ENCODE measurements at places on chromosomes 2 and 18. TPM values are rescaled to one million over a fixed set of nuclear protein-coding genes. Genes with fewer than 3 reads are reported as not detected.

DNA sequence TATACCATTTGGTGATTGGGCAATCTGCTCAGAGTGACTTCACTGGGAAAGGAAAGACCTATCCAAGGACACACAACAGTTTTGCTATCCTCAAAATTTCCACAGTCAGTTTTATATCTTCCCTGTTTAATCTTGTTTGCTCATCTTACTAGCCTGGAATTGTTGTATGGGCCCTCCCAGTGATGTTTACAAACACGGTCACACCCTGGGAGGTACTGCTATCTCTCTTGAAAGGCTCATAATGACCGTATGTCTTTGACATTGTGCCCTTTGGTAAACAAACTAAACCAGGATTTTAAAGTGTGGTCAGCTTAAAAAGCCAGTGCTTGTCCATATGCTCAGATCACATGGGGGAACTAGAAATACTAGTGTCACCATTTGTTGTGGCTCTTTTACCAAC lies 277.0 kb downstream of the CDH2 start:
- no peak for DNase-seq

DNA sequence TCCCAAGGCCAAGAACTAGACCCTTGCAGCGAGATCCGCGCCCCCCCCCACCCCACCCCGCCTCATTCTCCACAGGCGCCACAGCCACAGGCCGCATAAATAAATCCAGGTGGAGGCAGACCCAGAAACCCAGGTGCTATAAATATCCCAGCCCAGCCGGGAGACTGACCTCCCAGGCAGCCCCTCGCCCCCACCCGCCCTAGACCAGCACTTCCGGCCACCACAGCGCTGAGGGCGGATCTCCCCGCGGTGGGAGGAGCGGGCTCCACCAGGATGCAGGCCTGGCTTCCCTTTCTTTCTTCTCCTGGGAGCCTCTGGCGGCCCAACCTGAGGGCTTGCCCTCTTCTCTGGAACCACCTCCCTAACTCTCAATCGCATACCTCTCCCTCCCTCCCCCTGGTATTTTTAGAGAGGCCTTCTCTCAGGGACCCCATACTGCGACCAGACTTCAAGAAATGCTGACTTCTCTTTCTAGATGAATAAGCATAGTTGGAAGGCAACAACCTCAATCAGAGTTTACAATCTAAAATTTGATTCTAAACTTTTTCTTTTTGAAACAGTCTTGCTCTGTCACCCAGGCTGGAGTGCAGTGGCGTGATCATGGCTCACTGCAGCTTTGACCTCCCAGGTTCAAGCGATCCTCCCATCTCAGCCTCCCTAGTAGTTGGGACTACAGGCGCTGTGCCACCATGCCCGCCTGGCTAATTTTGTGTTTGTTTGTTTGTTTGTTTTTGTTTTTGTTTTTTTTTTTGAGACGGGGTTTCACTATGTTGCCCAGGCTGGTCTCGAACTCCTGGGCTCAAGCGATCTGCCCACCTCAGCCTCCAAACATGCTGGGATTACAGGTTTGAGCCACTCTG lies 55.0 kb downstream of the PKDCC start:
- DNase-seq: peak; percentile 83

DNA sequence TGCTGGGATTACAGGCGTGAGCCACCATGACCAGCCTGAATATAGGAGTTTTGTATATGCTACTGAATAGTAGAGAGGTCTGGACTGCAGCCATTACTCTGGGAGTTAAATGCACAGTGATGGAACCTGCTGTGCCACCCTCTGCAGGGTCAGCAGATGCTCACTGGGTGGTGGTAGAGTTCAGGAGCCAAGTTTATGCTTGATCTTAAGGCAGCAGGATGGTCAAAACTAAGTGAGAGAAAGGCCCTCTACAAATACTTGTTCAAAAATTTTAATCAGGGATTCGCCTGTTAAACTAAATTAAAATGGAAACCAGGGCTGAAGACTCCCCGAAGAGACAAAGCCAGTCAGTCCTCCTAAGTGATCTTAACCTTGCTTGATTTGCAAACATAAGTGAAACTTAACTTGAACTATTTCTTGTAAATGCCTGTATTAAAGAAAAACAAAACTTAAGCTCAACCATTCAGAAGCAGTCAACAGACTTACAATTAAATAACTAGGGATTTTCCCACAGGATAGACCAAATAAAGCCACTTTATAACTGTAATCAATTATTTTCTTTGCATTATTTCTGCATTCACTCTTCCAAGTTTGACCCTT lies 4.2 kb upstream of the WDFY1 start:
- DNase-seq: no peak

LIMS3 gene
- 1.8 TPM for total RNA-seq

- DNase-seq: no peak
Observed at GRCh38 chr2:227789803-227790202, 23.8 kb upstream of the CCL20 start.

GALR1 gene
- total RNA-seq: 0.07 TPM

CKAP2L gene
- total RNA-seq: 9.7 TPM

DNA sequence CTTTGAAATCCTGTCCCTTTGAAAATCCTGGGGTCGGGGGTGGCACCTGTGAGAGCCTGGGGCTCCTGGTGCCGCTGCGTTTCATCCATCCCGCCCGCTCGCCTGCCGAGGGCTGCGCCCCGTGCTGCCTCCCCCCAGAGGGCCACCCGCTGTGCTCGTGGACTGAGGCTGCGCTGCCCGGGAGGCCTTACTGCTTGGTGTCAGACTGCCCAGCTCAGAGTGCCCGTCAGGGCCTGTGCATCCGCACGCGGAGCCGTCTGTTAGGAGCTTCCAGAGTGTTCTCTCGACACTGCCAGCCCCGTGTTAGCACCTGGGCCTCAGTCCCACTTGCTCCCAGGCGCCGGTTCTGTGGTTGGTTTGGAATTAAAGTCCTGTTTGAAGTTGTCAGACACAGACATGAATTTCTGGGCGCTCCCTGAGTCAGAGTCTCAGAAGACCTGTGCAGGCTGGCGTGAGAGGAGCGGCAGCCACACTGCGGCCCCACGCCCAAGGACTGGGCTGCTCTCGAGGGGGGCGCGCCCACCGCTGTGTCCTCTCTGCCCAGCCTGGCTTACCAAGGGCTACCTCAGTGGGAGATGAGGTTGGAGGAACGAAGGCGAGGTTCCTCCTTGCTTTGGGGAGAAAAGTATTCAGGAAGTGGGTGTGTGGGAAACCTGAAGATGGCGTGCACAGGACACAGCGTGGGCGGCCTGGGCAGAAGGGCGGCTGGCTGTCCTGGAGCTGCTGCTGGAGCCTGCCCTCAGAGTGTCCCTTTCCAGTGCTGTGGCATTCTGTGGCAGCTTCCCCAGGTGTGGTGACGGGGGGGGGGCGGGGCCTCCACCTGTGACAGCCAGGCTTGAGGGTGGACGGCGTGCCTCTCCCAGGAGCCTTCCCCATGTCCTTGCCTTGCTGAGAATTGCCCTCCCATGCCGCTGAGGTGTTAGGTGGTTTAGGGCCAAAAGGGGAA lies 14.1 kb downstream of the DTYMK start:
- no peak for DNase-seq

DNA sequence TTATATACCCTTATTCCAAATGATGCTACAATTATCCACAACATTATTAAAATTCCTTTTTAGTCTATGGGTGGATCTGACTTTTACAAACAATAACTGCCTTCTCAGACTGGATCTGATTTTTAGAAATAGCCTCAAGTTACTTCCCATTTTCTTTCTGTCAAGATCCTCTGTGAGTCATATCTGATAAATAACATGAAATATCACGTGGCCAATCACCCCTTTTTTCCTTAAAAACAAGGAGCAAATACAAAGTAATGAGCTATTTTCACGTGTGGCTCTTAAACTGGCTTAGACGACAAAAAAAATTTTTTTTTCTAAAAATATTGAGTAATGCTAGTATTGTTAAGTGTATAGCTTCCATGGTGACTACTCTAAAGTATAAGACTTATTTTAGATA lies 6.7 kb downstream of the PELI1 start:
- no peak for DNase-seq

PIGN gene
- total RNA-seq: 36.1 TPM

MAP2 gene
- total RNA-seq: 37.5 TPM

NOL4 gene
- 8.9 TPM for total RNA-seq

NPAS2 gene
- 10.7 TPM for total RNA-seq

SPC25 gene
- 25.2 TPM for total RNA-seq

AMER3 gene
- total RNA-seq: 10.9 TPM

- no peak for DNase-seq
Observed at GRCh38 chr2:174383796-174384195, 11.7 kb upstream of the SCRN3 start.

DNA sequence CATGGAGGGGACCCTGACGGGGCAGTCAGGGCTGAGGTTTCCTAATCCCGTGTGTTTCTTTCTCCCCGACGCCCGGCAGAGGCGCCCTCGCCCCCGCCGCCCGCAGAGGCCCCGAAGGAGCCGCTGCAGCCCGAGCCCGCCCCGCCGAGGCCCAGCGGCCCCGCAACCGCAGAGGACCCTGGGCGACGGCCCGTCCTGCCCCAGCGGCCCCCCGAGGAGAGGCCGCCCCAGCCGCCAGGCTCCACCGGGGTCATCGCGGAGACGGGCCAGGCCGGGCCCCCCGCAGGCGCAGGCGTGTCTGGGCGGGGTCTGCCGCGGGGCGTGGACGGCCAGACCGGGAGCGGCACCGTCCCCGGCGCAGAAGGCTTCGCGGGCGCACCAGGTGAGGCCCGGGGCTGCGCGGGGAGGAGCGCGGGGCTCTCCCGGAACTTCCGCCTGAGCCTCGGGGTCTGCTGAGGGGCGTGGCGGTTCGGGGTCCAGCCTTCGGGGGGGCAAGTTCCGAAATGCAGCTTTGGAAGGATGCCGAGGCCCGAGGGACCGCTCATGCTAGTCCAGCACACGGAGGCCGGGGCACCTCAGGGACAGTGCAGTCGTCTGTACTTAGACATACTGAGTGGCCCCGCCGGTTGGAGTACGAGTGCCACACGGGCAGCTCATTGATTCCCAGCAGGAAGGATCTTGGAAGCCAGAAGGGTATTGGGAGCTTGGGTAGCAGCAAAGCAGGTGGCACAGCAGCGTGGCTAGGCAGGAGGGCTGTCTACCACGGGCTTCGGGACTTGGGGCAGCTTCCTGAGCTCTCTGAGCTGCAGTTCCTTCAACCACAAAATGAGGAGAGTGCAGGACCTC lies 60.1 kb downstream of the EMILIN2 start:
- DNase-seq: no peak

C2orf15 gene
- 5.6 TPM for total RNA-seq

DNA sequence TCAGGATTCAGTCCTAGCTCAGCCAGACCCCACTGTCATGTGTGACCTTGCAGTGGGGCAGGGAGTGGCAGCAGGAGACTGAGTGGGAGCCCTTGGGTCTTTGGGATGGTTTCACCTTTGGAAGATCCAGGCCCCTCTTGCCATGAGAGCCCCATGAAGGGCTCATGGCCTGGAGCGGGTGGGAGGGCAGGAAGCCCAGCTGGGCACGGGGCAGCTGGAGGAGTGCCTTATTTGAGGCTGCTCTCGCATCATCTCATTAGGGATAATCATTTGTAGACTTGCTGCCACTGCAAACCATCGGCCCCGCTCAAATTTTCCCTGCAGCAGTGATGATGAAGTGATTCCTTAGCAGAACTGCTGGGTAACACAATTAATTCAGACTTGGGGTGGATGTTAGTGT lies 73.9 kb downstream of the TGOLN2 start:
- no peak for DNase-seq

RAB27B gene
- 9.4 TPM for total RNA-seq

DNA sequence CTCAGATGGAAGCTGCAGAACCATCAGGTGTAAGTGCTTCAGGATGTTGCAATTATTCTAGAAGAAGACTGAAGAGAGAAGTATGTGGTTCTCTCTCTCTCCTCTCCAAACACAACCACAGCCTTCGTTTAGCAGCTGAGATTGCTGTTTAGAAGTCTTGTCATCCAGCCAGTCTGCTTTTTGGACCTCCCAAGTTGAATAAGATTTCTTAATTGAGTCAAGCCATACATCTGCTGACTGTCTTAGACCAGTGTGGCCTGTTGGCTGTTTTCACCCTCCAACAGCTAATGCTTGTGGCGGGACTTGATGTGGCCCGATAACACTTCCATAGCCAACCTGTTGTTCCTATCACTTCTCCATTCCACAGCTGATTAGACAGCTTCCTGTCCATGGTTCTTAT lies 91.3 kb upstream of the TMEM17 start:
- DNase-seq: no peak

GRCh38 chr2:233179848-233180366 lies 71.6 kb upstream of the ATG16L1 start:
- no peak for DNase-seq

GRCh38 chr2:33412920-33413319 lies 63.5 kb upstream of the RASGRP3 start:
- no peak for DNase-seq

DNA sequence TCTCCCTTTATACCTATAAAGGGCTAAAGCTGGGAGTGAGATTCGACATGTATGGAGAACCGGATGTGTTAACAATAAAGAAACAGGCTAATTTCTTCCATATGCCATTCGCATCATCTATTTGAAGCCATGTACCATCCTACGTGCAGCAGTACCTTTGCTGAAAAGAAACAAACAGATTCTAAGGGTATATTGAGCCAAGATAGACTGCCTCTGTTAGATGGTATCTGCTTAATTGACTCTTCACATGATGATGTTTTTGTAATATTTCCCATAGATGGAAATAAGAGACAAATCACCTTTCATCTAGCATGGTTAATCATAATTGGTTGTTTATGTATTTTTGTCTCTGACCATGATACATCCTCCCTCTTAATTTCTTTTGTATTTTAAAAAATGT lies 32.1 kb upstream of the PAX3 start:
- no peak for DNase-seq

GRCh38 chr2:9244985-9245544 lies 38.5 kb downstream of the ASAP2 start:
- no peak for DNase-seq

SGPP2 gene
- total RNA-seq: 22.4 TPM

- no peak for DNase-seq
Observed at GRCh38 chr2:3423492-3424170, 44.1 kb downstream of the TRAPPC12 start.

DNA sequence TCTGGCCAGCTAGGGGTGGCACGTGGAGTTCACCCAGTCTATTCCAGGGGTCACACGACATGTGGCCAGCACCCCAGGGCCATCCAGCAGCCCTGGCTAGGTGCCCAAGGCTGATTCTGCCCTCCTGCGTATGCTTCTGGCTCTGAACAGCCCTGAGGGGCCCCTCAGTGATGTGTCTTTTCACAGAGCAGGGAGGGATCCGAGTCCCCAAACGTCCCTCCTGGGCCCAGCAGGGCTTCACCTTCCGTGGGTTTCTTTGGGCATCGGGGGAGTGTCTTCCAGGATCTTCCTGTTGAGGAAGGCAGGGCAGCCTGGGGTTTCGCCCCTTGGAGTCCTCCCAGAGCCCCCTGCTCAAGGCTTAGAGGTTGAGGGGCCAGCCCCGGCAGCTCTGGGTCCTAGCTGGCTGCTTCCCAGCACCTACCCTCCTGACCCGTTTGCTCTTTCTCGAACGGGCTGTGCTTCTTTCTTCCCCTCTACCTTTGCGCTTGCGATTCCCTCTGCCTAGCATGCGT lies 165.9 kb downstream of the DYSF start:
- DNase-seq: peak; percentile 65

CLEC4F gene
- not detected for total RNA-seq

DNA sequence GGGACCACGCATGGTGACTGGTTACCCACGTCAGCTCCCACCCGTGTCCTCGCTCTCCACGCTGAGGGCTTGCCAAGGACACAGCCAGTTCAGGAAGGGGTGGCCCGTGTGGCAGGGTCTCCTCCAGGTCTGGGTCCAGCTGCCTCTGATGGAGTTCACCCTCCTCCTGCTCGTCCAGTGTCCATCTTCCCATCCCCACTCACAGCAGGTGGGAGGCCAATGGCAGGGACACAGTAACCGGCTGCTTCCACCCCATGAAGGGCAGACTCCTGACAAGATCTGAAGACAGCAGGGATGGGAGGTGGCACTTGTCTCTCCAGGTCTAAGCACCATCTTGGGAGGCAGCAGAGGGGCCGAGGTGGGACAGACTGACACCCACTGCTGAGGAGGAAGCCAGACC lies 106.4 kb downstream of the NDUFA10 start:
- peak; percentile 52 for DNase-seq
